Fibroblast of skin of left quadriceps (primary cell): ENCODE measurements at places on chromosomes 3 and 15.
A peak's percentile ranks its signal among the peaks of the same experiment; 100 is the strongest.

DNA sequence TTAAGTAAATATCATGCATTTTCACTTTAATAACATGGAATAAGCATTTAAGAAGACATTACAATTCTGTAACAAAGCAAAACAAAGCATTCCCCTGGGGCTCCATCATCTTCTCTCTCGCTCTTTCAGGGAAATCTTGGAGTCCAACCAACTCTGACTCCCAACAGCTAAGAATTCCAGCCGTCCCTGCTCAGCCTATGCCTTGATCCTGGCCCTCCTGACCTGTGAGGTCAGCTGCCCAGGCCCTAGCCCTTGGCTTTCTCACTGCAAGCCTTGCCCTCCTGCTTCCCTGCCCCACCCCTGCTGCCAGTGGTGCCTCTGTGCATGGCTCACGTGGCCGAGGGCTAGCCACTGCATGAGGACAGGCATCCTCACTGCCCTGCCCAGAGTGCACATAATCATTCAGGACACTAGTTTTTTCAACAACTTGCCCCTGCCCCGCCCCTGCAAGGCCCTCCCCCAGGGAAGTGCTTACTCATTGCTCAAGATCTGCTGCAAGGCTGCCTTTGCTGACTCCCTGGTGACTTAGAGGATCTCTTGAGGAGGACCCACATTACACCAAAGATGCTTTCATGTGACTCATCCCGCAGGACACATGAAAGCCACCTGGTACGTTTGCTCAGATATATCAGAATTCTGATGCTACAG is 37.6 kb downstream of the MTMR10 start:
- DNase-seq = peak; percentile 59

DNA sequence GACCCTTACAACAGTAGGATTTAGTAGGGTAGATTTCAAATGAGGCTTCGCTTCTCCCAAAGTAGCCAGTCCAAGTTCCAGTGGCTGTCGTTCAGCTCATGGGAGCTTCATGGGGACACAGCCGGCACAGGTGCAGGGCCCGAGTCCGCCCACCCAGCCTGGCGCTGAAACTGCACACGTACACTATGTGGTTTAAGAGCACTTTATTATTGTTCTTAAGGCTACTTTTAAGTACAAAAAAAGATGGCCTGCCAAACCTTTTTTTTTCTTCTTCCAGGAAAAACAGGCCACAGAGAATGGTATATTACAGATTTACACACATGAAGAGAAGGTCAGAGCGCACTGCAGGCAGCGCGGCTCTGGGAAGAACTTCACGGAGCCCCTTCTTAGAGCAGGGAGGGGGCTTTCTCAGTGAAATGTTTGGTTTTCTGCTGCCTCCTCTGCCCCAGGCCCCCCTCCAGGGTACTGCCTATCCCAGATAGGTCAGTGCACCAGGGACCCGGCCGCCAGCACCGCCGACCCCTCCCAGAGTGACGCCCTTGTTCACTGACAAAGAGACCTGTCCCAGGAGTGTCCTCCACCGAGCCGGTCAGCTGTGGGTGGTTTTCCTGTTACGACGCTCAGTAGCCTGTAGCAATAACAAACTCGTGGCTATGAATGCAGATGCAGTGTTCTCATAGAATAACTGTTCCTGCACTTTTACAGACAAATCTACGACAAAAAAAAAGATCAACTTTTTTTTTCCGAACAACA is 87.7 kb downstream of the VGLL4 start:
- DNase-seq = no peak

- DNase-seq = no peak
Observed at GRCh38 chr15:73047882-73048281, 4.4 kb upstream of the NEO1 start.

DNA sequence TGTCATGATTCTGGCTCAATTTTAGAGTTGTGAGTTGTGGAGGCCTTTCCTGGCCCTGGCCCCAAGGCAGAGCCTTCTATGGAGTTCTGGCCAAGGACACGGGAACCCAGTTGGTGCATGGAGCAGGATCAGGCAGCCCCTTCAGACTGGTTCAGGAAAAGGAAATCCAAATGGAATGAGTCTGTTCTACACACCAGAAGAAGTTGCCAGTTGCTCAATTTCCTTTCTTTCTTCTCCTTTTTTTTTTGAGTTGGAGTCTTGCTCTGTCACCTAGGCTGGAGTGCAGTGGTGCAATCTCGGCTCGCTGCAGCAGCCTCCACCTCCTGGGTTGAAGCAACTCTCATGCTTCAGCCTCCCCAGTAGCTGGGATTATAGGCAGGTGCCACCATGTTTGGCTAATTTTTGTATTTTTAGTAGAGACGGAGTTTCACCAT is 28.9 kb upstream of the BHLHE40 start:
- DNase-seq = no peak

DNA sequence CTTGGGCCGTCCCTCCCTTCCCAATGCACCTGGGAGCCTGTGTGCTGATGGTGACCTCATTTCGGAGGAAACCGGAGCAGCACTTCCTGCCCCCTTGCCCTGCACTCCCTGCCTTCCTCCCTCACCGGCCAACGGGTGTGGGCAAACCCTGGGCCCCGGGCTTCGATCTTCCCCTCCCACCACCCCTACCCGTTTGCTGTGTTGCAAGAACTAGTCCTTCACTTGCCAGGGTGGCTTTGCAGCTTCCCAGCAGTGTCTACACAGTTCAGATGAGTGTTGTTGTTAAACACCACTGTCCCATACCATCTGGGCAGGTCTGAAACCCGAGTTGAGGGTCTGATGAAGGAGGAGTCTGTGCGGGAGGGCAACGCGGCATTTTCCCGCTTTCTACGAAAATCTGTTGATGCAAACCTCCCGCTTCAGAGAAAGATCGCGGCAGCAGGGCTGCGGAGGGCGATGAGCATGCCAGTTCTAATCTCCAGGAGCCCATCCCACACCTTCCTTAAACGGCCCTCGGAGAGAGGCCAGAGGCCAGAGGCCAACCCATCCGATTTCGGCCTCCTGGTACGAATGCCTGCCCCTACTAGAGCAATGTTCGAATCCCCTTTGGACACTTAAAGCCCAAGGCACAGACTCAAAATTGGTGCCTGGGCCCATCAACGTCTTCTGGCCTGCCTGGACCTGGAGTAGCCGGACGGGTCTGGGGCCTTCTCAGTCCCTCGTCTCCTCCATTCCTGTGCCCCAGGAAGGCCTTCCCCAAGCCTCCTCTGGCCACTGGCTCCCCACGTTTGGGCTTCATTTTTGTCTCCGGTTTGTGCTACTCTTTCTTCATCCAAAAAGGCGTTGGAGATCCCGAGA is 35.7 kb upstream of the POLG start:
- no peak for DNase-seq

DNA sequence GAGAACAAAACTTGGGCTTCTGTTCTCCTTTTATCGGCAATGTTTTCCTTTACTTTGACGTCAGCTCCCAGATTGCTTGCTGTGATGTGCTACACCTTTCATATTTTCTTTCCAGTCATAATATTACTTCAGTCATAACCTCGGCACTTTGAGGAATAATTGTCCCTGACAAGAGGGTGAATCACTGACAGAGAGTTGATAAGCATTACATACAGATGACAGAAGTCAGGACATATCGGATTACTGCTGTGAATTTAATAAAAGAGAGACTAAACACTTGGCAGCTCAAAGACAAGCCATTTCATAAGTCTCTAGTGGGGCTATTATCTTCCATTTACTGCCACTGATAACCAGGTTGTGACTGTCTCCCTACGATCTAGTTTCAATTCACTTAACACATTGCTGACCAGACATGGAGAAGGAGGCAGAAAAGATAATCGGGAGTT is 362.1 kb upstream of the ARRDC4 start:
- no peak for DNase-seq

- DNase-seq = no peak
Observed at GRCh38 chr3:140695361-140696061, 17.6 kb downstream of the TRIM42 start.

- DNase-seq = no peak
Observed at GRCh38 chr3:23238578-23238977, 35.5 kb downstream of the UBE2E2 start.

DNA sequence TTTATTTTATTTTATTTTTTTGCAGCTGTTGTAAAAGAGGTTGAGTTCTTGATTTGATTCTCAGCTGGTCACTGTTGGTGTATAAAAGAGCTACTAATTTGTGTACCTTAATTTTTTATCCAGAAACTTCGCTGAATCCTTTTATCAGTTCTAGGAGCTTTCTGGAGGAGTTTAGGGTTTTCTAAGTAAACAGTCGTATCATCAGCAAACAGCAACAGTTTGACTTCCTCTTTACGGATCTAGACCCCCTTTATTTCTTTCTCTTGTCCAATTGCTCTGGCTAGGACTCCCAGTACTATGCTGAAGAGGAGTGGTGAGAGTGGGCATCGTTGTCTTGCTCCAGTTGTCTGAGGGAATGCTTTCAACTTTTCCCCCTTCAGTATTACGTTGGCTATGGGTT is 165.8 kb upstream of the KCNMB2 start:
- DNase-seq = no peak

DNA sequence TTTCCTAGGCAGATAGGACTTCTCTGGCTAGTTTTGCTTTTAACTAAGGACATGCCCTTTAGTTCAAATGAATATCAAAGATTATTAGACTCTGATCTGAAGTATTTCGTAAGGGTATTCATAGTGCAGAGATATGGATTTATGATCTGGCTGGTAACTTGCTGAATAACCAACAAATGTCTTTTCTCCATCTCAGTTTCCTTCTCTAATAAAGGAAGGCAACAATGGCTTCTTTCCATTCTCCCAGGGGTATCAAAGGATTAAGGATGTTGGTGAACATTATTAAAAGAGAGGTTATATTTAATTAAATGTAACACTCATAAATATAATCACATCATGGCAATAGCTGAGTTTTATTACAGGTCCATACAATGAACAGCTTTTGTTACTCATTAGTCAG is 79.2 kb upstream of the STXBP5L start:
- DNase-seq = no peak

DNA sequence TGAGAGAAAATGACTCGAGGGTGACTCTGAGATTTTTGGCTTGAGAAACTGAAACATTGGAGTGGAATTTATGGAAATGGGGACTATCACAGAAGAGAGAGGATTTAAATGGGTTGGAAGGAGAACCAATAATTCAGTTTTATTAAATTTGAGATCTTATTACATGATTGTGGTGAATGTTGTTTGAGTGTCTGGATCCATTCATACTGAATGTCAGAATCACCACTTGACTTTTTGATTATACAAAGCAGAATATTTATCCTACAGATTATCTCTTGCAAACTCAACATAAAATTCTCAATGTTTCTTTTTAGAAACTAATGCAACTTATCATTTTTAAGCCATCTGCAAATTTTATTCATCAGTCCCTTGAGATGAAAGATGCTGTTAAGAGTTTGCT is 332.8 kb downstream of the CNTN3 start:
- DNase-seq = no peak

- DNase-seq = no peak
Observed at GRCh38 chr3:194856296-194856695, 170.6 kb downstream of the FAM43A start.

GRCh38 chr3:81891055-81891895 is 129.8 kb upstream of the GBE1 start:
- DNase-seq = no peak

GRCh38 chr15:31149088-31149505 is 47.6 kb upstream of the TRPM1 start:
- no peak for DNase-seq

- DNase-seq = no peak
Observed at GRCh38 chr3:161049683-161050248, 55.4 kb downstream of the B3GALNT1 start.

GRCh38 chr3:30659270-30660130 is 53.1 kb downstream of the TGFBR2 start:
- DNase-seq = peak; percentile 95

DNA sequence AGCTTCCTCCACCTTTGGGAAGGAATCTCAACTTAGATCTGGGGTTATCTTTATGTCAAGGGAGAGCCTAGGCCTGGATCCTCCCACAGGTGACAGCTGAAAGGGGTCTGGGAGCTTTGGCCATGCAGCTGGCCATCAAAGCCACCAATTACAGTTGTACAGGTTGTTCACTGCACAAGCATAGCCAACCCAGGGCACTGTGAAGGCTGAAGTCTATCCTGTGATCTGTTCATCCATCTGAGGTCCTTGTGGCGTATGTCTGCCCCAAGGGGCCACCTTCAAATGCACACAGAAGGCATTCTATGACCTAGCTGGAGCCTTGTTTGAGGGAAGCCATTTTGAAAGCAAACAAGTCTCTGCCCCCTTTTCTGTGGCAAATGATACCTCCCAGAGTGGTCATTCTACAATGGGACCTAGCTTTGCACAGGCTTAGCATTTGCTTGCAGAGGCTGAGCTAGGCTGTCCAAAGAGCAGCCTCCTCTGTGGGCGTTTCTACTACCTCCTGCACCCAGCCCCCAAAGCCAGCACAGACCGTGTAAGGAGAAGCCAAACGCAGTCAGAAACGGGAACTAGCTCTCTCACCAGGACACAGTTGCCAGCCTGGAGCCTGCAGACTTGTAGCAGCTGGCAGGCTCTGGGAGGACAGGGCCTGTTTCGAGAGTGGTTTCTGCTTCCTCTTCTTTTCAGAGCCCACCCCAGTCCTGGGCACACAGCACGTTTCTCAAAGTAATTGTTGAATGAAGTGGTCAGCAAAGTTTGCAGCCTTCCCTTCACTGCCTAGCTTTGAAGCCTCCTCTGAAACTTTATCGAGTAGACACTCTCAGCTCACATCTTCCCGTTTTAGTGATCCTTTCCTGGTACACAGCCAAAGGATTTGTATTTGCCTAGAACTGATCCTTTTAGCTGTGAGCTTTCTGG is 157.3 kb upstream of the SMAD3 start:
- no peak for DNase-seq

- DNase-seq = no peak
Observed at GRCh38 chr3:172984914-172985313, 156.1 kb downstream of the SPATA16 start.

- DNase-seq = no peak
Observed at GRCh38 chr3:128763967-128764366, 38.0 kb downstream of the RAB7A start.

- DNase-seq = no peak
Observed at GRCh38 chr3:127419641-127420553, 132.1 kb upstream of the PRR20G start.

GRCh38 chr3:72171946-72172345 is 387.0 kb upstream of the PROK2 start:
- no peak for DNase-seq

GRCh38 chr3:99895703-99896441 is 78.2 kb downstream of the CMSS1 start:
- DNase-seq = peak; percentile 97

DNA sequence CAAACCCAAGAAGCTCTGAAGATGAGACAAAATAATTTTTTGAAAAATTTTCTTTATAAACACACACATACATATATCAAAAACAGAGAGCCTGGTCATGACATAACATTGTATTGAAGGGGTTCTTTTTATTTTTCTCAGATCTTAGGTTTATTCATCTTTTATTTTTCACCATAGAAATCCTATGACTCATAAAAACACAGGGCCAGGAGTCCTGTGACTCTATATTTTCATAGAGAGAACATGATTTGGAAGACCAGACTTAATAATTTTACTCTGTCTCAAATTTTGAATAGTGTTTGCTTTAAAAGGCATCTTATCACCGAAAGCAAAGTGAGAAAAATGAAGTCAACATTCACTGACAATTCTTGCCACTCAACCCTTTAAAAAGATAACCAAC is 57.7 kb downstream of the SUCNR1 start:
- DNase-seq = no peak
